ENCODE measurements at places on chromosomes 2 and 18.
A peak's percentile ranks its signal among the peaks of the same experiment; 100 is the strongest.

DNA sequence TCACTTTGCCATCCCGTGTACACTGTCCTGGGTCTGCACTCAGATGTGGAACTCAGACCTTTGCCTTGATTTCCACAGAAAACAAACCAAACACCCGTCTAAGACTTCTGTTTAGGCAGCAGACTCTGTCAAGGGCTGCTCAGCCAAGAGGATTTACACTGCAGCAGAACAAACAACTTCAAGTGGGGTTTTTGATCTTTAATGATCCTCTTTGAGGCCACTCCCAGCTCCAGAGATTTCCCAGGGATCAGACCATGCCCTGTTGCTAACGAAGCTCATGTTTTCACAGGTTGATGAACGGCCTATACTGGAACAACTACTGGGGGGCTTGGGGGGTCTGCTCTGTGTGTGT lies 52.5 kb upstream of the LGALSL start:
- no peak for DNase-seq

DNA sequence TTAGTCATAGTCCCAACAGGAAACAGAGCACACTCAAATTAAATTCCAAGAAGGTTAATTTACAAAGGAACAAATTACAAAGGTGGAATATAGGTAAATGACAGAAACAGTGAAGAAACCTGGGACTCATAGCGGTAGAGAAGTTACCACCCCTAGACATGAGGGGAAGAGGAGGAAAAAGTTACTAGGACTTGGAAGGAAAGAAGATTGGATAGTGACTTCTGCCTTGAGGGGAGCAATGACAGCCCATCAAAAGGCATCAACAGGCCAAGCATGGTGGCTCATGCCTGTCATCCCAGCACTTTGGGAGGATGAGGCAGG lies 2.4 kb upstream of the PDE11A start:
- DNase-seq, result no peak

DNA sequence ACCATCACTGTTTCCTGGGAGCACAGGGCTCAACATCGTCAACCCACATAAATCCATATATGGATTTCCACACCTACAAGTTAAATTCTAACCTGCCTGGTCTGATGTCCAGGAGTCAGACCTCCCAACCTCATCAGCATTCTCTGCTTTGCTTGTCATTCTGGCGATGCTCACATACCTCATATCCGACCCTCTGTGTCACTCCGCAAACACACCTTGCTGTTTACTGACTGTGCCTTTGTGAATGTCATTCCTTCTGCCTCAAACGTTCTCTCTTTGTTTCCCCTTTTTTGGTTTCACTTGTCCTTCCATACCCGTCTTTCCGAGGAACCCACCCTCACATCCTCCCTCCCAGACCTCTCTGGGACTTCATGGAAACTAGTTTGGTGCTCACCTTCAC lies 187.1 kb downstream of the ACTR3 start:
- DNase-seq, result no peak

DNA sequence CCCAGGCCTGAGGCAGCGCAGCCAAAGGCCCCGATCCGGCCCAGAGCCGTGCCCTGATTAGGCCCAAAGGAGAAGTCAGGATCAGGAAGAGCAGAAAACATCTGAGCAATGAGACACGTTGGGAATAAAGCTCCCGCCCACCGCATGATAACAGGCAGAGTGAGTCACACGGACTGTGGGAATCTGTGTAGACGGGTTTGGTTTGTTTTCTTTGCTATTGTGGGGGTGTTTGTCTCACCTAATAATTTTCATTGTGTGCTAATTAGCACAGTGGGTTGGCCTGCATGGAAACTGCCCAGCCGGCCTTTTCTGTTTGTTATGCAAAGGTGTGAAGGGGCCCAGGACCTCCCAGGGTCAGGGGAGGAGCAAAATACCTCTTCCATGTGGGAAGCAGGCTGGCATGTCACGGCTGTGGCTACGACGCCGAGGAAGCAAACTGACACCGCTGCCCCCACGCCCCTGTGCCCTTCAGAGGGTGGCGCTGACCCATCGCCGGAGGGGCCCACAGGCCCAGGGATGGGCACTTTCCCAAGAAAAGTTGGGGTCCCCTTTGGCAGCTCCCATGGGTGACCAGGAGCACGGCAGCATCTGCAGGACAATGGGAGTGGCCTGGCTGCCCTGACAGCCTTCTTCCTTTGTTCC lies 68.4 kb upstream of the CTDP1 start:
- no peak for DNase-seq

DNA sequence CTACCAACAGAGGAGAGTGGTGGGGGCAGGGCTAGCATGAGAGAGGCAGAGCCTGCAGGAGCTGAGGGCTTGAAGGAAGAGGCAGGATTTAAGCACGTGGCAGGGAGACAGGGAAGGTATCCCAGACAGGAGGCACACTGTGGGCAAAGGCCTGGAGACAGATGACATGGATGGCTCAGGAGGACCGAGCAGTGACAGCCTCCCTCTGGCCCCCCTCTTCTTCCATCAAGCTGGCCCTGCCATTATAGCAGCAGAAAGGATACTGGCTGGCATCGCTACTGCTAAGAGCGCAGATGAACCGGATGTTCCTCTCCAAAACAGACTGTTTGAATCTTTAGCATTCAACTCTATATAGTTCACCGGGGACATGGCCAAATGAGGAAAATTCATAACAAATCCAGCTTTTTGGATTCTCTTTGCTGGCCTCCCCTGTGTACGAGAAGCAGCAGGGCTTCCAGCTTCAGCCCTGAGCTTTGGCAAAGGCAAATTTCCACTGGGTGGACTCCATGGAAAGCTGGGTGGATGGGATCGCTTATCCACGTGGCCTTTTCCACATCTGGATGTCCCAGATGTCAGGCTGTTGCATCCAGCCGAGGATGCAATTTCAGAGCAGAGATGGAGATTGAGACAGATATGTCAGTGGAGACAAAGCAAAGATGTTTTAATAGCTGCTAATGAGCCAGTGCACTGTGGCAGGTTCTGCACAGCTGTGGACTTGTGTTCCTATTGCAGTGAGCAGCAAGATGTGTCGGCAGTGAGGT lies 36.2 kb downstream of the CAPN13 start:
- DNase-seq, result no peak

DNA sequence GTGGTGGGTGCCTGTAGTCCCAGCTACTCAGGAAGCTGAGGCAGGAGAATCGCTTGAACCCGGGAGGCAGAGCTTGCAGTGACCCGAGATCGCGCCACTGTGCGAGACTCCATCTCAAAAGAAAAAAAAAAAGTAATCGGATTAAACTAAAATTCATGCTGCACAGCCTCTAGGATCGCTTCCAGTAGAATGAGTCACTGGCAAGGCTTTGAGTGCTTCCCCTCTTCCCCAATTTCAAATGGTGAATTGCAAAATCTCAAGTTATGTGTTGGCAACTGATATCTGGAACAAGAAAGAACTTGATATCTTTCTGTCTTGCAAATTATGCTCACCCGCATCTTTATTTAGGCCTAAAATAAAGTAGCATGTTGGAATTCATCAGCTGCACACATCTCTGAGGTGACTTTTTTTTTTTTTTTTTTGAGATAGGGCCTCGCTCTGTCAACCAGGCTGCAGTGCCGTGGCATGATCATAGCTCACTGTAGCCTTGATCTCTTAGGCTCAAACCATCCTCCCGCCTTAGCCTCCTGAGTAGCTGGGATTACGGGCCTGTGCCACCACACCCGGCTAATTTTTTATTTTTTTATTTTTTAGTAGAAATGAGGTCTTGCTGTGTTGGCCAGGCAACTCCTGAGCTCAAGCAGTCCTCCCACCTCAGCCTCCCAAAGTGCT lies 12.7 kb downstream of the TTC39C start:
- DNase-seq, result no peak

- DNase-seq, result no peak
Measured at GRCh38 chr2:206736935-206737334, 18.7 kb upstream of the DYTN start.

- no peak for DNase-seq
Measured at GRCh38 chr2:61179701-61180639, 18.0 kb downstream of the C2orf74 start.

GRCh38 chr18:22547807-22548561 lies 130.3 kb upstream of the CTAGE1 start:
- DNase-seq, result no peak

GRCh38 chr2:160513120-160513519 lies 19.5 kb upstream of the RBMS1 start:
- no peak for DNase-seq

DNA sequence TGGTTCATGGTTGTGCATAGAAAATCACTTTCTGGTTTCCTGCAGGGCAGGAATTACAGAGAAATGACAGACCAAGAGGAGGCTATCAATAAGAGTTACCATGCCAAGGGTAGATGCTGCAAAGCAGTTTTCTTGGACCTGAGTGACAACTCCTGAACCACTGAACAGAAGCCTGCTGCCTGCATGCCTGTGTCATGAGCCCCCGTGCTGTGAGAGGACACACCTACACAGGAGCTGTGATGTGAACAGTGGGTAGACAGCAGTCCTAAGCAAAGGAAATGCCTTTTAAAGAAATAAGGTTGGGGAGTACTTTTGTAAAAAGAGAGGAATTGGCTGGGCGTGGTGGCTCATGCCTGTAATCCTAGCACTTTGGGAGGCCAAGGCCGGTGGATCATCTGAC lies 54.2 kb upstream of the CREB1 start:
- DNase-seq, result no peak

DNA sequence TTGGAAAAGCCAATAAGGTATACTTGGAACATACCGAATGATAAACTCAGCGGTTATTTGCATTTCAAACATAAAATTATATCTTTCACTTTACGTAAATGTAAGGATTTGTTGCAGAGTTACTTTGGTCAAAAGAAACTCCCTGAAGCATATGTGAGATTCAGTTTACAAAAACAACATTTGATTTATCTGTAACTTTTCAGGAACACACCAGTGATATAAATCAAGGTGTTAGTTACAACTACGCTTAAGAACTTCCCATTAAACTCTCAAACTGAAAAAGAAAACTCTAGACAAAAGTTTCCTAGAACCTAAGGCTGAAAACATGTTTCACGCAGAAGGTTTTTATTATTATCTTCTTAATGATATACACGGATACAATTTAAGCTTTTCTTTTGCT lies 110.6 kb upstream of the MEIS1 start:
- no peak for DNase-seq

DNA sequence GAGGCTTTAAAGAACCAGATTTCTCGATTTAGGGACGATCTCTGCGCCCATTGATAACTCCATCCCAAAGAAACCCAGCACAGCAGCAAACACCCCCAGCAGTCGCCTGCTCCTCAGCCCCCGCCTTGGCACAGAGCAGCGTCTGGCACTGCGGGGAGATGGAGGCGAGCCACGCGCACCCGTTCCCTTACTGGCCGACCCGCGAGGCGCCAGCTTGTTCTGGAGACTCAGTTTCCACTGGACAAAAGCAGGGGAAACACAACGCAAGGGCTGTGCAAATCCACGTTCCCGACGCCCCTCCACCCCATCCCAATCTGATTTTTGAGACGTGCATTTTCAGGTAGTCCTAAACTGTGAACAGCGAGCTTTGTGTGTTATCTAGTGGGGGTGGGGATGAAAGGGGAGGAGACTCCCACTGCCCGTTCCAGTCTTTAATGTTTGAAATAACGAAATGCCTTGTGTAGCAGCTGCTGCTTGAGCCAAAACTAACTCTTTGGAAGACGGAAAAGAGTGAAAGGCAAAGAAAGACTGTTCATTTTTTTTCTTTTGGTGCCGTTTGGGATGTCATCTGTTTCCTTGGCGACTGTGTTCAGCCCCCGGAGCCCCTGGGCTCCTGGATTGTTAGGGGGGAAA lies 143.2 kb downstream of the MEIS1 start:
- DNase-seq, result no peak

- peak; percentile 39 for DNase-seq
Measured at GRCh38 chr2:223725494-223725893, 111.9 kb downstream of the AP1S3 start.

- DNase-seq, result no peak
Measured at GRCh38 chr2:227783404-227784138, 30.1 kb upstream of the CCL20 start.

GRCh38 chr2:47493317-47494035 lies 90.5 kb downstream of the MSH2 start:
- no peak for DNase-seq

- DNase-seq, result no peak
Measured at GRCh38 chr2:153940511-153940910, 68.8 kb downstream of the GALNT13 start.

GRCh38 chr2:225112362-225113126 lies 70.3 kb upstream of the DOCK10 start:
- DNase-seq, result no peak

- DNase-seq, result no peak
Measured at GRCh38 chr2:100893392-100894104, 73.6 kb downstream of the NPAS2 start.

DNA sequence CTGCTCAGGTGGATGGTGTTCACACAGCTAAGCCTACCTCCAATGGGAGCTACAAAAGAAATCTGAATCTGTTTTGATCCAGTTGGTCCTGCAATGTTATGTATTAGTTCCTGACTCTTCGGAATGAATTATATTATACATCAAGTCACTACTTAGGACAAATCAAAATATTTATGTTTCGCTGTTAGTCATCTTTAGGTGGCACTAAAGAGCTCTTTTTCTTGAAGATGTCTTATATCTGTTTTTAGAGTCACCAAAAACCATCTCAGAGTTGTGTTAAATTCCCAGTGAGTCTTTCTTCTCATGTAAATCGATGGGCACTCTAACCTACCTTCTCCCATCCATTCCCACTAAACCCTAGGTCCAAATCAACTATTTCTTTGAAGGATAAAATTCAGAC lies 2.2 kb downstream of the DNER start:
- no peak for DNase-seq

GRCh38 chr2:177396703-177397460 lies 4.3 kb downstream of the AGPS start:
- no peak for DNase-seq

- peak; percentile 57 for DNase-seq
Measured at GRCh38 chr2:85589982-85590791, 5.4 kb upstream of the RNF181 start.

DNA sequence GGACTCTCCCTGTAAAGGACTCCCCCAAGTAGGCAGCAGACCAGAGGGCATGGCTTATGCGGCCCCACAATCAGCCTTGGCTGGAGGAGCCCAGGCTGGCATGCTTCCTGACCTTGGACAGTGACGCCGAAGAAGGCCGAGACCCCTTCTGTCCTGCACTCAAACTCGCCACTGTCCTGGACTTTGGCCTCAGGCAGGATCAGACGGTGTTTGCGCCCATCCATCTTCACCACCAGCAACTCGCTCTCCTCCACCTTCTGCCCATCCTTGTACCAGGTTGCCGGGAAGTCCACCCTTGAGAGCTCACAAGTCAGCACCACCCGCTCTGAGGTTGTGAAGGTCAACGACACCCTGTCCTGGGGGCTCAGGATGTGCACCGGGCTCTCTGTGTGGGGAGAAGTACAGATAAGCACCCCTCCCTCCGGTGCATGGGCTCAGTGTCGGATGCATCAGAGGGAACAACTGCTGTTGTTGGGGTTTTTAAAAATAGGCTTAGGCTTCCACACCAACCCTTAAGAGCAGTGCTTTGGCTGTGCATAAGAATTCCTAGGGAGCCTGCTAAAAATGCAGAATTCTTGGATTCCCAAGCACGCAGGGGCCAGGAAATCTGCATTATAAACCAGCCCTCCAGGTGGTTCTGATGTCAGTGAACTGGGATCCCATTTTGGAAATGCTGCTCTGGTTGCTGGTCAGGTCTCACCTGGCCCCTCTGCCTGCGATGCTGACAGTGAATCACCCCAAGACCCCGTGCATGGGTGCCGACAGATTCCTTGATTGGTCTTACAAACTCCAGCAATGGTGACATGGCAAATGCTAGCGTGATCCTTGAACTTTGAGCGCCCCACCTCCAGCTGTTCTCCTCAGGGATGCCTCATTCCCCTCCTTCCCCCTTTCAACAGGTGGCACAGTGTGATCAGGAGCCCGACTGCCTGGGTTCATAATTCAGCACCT lies 5.9 kb downstream of the OBSL1 start:
- no peak for DNase-seq
